Activated CD8-positive, alpha-beta memory T cell treated with anti-CD3 and anti-CD28 coated beads for 4 hours (primary cell): ENCODE measurements at places on chromosomes 12 and 14.

DNA sequence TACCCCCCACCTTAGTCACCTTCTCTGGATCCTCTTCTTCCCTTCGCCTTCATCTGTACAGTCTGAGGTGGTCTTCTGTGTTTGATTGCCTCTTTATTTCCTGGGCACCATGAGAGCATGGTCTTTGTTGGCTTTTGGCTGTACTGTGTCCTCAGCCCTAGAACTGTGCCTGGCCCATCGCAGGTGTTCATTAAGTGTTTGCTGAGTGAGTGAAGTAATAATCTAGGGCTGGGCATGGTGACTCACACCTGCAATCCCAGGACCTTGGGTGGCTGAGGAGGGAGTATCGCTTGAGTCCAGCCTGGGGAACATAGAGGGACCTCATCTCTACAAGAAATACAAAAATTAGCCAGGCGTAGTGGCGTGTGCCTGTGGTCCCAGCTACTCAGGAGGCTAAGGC is 13.9 kb downstream of the ALDH2 start:
- DNase-seq: no peak

DNA sequence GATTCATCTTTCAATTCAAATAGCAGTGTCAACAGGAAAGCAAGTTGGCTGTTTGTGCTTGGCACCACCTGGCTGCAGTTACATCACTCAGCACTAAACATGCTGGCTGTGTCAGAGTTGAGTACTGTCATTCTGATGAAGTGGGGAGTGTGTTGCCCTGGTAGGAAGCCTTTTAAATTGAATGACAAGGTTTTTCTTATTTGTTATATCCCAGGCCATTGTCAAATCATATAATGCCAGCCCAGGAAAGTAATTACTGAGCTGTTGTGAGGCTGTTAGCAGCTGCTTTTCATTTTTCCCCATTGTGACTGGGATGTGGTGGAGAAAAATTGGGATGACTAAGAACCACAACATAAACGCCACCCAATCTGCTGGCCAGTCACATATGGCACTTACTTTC is 106.5 kb upstream of the PRKD1 start:
- no peak for DNase-seq

DNA sequence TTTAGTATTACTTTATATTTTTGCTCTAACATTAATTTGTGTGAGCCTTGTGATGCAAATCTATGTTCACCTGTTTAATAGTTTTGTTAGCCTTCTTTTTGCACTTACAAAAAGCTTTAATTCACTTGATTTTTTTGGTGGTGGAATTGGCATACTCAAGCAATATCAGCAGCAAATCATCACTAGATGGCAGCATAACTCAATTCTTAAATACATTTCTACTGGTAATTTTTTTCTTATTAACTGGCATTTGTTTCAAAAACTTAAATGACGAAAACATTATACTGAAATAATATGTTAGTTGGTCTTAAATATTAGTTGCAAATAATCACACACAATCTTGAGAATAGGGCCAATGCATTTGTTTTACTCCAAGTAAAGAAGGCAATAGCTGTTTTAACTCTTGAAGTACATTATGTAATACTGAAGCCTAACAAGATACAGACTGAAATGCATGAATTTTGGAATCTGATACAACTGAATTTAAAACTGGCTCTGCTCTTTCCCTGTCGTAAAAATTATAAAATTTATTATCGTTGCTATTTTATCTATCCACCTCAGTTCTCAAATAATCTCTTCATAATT is 151.5 kb downstream of the ATXN7L3B start:
- DNase-seq: no peak

GRCh38 chr12:53997204-53998109 is 2.5 kb upstream of the HOXC9 start:
- DNase-seq: no peak

DNA sequence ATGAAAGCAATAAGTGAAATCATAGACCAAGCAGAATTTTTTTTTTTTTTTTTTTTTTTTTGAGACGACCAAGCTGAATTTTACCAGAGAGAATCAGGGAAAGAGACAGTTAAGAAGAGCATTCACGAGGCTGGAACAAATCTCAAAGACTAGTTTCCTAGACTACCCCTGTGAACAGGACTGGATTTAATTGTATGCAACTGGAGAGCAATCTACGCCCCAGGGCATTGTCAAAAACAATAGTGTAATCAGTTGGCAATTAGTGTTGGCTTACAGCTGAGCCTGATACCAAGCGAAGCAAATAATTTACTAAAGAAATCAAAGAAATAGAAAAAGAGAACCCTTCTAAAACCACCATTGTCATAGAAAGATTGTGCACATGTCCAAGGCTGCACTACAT is 232.9 kb upstream of the CPNE8 start:
- DNase-seq: no peak

DNA sequence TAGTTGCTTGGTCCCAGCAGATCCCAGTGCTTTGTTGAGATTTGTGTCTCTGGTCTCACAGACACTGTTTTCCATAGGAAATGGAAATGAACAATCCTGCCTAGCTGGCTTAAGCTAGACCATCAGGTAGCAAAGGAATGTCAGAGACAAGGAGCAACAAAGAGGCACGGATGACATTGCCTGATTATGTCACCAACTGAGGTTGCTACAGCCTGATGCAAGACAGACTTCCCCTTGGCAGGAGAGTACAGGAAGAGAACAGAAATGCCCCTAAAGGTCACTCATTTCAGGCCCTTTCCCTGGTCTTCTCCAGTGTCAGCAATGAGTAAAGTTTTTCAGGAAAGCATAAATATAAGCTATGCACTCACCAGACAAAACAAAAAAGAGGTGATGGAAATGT is 2.0 kb upstream of the PRB2 start:
- DNase-seq: no peak

- DNase-seq: no peak
Observed at GRCh38 chr14:85332401-85332800, 197.5 kb upstream of the FLRT2 start.

- no peak for DNase-seq
Observed at GRCh38 chr12:58931518-58931917, 11.2 kb upstream of the LRIG3 start.

DNA sequence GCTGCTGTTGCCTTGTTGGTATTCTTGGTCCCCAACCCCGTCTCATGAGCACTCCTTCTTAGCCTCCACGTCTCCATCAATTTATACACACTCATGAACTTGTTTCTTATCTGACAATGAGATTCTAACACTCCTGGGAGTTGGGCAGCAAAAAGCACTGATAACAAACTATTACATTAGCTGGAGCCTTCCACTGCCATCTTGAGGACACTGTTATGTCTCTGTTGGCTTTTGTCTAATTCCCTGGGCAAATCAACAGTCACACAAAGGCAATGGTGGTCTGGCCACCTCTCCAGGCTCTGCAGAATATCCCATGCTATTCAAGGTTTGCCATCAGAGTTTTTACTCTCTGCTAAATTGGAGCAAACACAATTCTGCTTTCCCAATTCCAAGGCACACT is 117.8 kb upstream of the COCH start:
- DNase-seq: no peak

DNA sequence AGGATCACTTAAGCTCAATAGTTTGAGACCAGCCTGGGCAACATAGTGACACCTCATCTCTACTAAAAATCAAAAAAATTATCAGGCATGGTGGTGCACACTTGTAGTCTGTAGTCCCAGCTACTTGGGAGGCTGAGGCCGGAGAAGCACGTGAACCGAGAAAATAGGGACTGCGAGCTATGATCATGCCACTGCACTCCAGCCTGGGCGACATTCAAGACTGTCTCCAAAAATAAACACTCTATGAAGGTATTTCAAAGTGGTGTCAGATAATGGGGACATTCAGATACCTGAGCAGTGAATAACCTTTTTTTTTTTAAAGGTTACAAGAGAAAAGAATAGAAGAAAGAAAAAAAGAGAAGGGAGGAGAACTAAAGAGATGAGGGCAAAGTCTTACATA is 98.1 kb downstream of the MED13L start:
- no peak for DNase-seq

DNA sequence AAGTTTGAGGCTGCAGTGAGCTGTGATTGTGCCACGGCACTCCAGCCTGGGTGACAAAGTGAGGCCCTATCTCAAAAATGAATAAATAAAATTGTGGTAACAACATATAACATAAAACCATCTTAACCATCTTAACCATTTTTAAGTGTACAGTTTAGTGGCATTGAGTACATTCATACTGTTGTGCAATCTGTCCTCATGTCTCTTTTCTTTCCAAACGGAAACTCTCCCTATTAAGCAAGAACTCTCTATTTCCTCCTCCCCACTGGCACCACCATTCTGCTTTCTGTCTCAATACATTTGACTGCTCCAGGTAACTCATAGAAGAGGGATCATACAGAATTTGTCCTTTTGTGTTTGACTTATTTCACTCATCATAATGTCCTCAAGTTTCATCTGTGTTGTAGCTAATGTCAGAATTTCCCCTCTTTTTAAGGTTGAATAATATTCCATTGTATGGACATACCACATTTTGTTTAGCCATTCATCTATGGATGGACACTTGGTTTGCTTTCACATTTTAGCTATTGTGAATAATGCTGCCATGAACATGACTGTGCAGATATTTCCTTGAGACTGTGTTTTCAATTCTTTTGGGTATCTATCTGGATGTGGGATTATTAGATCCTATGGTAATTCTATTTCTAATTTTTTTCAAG is 4.4 kb upstream of the MARK3 start:
- no peak for DNase-seq

- DNase-seq: no peak
Observed at GRCh38 chr14:58907803-58908202, 270.0 kb downstream of the DACT1 start.

GRCh38 chr12:59067083-59067482 is 146.8 kb upstream of the LRIG3 start:
- no peak for DNase-seq

- no peak for DNase-seq
Observed at GRCh38 chr14:104935026-104935650, 10.5 kb downstream of the PLD4 start.

DNA sequence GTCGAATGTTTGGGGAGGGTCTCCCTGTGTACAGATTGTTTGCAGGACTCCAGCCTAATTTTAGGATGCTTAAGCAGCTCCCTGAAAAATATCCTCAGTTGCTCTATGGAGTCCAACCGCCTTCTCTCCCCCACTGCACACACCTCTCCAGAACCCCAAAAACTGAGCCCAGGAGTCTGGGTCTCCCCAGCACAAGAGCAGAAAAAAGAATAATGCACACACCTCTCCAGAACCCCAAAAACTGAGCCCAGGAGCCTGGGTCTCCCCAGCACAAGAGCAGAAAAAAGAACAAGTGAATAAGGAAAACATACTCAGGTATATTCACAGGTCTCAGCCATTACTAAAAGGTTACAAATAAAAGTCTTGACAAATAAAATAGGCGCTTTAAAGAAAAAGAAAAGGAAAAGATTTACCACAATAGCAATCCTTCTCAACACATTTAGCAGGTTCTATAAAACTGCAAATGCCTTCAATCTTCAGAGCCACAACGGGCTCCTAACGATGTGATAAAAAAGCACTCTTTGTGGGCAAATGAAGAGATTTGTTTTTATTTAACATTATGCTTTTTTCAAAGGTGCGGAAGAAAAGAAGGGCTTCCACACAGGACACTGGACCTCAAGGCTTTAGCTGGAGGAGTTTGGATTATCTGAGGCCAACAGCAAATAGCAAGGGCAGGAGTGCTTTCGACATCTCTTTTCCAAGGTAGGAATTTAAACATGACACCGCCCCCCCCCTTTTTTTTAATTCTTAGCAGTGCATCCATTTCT is 8.2 kb downstream of the BCL11B start:
- DNase-seq: no peak

- DNase-seq: no peak
Observed at GRCh38 chr12:58414398-58414871, 473.1 kb downstream of the ATP23 start.

GRCh38 chr12:130162267-130162666 is at the start of gene FZD10:
Gene FZD10 (plus strand): TSS chr12:130162464. CDS start chr12:130162943, 479 bp downstream.
- DNase-seq: no peak

DNA sequence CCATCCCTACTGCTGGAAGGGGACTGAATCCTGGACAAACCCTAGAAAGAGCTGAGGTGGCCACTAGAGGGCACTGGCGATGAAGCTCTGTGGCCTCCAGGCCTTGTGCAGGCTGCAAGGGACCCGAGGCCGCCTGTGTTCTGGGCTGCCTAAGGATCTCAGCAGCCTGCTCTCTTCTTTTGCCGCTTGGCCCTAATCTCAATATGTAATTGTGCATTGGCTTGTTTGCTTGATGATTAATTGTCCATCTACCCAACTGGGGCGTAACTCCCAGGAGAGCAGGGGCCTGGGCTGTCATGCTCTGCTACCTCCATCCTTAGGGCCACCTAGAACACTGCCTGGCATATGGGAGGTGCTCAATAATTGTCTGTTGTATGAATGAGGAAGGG is 73.8 kb downstream of the SYNE3 start:
- peak; percentile 50 for DNase-seq

DNA sequence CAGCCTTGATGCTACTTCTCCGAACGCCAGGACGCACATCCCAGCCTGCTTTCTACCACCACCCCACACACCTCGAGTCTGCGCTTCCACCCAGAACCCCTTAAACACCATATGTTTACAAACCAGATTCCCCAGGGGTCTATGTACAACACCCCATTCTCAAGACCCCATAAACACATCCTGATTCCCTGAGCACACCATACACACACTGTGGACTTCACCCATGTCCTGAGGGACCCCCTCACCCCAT is 733 bp downstream of the TTC7B start:
- no peak for DNase-seq

DNA sequence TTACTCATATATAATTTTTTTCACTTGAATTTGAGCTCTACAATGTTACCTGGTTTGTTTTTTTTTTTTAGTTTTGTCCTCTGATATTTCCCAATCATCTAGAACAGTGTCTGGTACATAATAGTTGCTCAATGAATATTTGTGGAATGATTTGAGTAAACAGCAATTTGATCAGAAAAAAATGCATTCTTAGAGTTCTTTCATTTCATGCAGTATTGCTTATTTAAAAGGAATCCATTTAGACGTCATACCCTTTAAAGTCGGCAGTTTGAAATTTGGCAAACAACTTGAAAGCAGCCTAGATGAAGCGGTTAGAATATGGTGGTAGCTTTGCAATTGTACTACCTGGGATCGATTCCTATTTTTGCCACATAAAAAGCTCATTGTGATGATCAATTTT is 140.0 kb downstream of the PDE3A start:
- DNase-seq: no peak
